ENCODE measurements at places on chromosomes 6 and 20.

- peak; percentile 82 for DNase-seq
Observed at GRCh38 chr6:138455746-138456400, 43.4 kb downstream of the NHSL1 start.

GRCh38 chr6:290111-290922 is 2.0 kb upstream of the DUSP22 start:
- no peak for DNase-seq

DNA sequence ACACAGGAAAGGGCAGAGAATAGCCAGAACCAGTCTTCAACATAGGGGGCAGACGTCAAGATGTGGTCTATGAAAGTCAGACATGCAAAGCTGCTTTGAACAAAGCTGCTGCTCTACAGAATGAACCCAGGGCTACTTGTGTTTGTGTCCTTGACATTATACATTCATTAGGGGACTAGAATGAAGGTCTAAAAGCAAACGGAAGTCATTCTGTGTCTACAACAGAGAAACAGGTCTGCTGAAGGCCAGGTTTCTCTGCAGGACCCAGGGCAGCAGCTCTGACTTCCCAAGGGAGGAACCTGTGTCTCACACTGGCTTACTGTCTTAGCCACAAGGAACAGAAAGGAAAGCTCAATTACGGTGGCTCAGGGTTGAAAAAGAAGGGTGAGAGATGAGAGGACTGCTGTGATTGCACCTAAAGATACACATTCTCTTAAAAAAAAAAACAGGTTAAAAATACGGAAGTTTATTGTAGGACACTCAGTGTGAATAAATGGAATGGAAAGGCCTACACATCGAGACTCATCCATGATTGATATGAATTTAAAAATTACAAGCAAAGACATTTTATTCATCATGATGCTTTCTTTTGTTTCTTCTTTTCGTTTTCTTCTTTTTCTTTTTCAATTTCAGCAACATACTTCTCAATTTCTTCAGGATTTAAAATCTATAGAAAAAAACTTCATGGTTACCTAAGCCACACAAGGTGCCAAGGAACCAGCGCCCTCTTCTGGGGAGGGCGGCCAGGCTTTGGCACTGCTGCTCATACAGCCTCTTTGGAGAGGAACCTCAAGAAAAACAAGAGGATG is 6.7 kb downstream of the PSMA7 start:
- peak; percentile 64 for DNase-seq

DNA sequence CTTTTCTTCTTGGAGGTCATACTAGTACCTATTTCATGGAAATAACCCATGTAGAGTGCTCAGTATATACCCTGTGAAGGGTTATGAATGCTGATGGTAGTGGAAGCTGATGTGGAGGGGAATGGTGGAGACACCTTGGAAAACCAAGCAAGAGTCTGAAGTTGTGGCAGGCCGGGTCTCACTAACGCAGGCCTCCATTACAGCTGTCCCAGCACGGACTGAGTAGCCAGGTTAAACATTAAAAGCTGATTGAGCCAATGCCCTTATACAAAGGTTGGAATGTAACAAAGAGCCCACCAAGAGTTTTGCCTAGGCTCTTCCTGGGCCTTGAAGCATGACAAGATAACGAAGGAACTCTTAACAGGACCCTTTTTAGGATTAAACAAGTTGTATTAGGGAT is 2.1 kb upstream of the PCMTD2 start:
- DNase-seq, result no peak

DNA sequence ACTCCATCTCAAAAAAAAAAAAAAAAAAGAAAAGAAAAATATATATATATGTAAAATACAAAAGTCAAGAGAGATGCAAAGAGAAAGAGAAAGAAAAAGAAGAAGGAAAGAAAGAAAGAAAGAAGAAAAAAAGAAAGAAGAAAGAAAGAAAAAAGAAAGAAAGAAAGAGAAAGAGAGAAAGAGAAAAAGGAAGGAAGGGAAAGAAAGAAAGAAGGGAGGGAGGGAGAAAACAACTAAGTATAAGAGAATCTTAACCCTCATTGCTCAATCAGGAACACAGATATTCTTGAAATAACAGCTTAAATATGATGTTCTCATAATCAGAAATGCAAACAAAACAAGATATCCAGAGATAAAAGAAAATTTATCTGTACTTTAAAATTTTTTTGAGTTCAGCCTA is 54.4 kb upstream of the MARCKS start:
- DNase-seq, result no peak

DNA sequence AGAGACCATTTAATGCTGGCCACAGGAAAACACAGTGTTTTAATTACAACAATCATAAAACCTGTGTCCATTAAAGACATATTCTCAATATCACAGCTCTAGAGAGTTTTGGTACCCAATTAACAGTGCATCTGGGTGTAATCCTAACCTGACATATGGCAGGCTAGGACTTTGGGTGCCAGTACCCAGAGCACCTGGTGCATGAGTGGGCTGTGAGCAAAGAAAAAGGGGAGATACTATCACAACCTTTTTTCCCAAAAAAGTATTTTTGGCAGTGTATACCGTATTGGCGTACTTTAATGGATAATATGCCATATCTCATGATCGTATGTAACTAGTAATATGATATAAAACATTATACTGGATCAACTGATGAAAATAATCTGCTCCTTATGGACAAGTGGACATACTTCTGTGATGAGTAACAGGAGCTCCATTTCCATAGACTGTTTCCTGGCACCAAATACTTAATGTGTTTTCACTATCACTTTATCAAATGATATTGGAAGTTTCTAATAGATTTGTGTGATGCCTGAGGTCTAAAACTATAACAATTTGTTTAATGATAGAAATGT is 91.7 kb downstream of the COL19A1 start:
- no peak for DNase-seq

DNA sequence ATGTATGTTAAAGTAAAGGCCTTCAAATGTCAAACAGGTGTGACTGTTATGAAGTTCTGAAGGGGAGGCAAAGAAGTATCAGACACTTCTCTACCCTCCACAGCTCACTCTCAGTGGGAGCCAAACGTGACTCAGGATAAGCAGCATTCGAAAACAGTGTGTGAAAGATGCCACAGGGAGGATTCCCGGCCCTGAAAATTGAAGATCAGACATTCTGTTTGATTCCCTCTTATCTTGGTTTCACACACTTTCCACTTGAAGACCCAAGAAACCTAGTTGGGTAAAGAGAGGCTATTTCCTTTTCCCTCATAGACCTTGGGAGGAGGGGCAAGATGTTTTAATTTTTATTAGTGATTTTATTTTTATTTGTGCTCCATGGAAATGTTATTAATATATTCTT is 164.2 kb upstream of the SUPT3H start:
- no peak for DNase-seq
